DMS153 (cell line): ENCODE measurements at places on chromosomes 3 and 15.

DNA sequence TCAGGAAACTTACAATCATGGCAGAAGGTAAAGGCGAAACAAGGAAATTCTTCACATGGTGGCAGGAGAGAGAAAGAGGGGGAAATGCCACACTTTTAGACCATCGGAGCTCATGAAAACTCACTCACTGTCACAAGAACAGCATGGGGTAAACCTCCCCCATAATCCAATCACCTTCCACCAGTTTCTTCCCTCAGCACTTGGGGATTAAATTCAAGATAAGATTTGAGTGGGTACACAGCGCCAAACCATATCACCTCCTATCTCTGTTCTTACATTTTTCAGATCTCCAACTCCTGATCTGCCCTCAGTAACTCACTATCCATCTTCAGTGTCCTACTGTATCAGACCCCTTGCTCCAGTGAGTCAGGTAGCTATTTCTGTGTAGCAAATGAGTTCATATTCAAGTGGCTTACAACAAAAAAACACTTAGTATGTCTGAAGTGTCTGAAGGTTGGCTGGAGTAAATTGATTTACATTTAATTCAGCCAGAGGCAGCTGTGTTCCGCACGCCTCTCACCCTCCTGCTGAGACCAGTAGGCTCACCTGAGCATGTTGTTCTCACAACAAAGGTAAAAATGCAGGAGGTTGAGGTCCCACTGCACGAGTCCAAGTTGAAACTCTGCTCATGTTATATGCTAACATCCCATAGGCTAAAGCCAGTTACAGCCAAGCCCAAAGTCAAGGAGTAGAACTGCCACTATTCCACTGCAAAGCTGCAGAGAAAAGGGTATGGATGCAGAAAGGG lies 180.7 kb upstream of the LMCD1 start:
- no peak for DNase-seq

DNA sequence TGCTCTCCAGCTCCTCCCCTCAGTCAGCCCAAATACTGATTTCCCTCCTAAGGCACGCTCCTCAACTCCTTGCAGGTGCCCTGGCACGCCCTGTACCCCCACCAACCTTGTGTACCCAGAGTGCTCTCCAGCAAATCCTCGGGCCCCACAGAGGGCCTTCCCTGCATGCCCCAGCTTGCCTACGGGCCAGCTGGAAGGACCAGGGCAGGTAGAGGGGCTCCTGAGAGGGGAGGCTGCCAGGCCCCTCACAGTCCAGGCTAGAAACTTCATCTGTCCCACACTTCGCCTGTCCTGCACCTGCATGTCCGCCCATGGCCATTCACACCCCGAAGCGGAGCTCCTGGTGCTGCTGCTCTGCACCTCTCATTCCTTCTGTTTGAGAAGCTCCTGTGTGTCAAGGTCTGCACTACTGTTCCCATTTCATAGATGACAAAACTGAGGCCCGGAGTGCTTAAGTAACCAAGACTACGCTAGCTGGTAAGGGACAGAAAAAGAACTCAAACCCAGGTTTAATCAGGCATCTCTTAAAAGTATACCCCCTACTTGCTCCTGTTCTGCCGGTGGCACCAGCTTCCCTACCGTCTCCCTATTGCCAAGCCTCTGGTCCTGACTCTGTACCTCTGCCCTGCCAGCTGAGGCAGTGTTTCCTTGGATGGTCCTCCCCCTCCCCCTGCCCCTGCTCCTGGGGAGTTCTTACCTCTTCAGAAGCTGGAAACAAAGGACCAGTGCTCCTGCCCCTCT lies 35.6 kb downstream of the ZXDC start:
- no peak for DNase-seq

DNA sequence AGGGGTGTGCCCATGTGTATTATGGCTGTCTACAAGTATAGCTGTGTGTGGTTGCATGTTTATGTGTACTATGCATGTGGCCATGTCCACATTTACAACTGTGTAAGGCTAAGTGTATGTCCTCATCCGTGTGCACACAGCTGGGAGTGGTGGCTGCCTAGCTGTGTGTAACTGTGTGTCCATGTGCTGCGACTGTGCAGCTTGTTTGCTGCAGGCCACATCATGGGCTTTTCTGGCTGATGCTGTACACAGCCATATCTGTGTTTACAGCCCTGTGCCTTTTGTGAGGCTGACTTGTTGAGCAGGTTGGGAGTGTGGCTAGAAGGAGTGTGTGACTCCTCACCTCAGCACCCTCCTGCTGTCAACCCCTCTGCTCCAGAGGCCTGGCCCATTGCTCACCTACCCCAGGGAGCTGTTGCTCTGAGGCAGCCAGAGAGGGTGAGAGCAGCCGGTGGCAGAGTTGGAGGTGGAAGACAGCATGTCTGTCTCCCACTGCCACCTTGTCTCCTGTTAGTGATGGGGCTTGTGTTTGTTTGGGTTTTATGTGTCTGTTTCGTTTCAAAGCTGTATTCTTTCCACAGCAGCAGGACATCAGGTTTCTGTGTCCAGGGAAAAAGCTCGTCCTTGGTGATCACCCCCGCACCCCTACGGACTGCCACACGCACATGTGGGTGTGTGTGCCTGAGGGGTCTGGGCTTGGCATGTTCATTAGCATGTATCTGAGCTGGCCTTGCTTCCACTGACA lies 1.4 kb upstream of the GRM2 start:
- no peak for DNase-seq

GRCh38 chr15:35289024-35289617 lies 204.0 kb upstream of the NANOGP8 start:
- no peak for DNase-seq

GRCh38 chr3:132362329-132362728 lies 45.1 kb downstream of the ACP3 start:
- DNase-seq: no peak

DNA sequence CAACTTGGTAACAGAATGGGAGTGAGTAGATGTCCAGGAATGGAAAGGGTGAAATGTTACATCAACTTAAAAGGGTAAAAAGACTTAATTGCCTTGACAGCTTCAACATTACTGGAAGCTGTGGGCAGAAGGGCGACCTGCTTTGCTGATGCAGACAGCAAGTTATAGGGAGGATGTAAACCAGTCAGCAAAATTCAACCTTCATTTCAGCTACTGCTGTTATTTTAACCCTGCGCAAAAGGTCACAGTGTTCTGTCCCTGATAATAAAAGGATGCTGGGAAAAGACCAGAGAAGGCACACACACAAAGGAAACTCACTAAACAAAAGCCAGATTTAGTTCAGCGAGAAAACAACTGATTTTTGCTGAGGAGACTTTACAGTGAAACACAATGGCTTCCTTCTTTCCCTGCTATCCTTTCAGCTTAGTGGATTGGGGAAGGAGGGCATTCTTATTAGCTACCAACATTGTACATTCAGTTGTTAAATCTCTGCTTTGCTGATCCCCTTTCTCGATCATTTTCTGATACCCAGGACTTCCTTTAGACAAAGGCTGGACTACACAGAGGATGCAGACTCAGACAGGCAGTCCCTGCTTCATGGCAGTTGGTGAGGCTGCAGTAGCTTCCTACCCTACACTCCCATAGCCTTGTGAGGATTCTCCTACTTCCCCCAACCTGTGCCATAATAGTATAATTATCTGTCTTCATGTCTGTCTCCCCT lies 62.0 kb downstream of the P3H2 start:
- no peak for DNase-seq

- no peak for DNase-seq
These were observed 66.6 kb downstream of the NCEH1 start for GRCh38 chr3:172644258-172644657.

- no peak for DNase-seq
These were observed 9.5 kb downstream of the SYNPR start for GRCh38 chr3:63287610-63288009.

- no peak for DNase-seq
These were observed 9.8 kb upstream of the SLC25A36 start for GRCh38 chr3:140931801-140932200.

DNA sequence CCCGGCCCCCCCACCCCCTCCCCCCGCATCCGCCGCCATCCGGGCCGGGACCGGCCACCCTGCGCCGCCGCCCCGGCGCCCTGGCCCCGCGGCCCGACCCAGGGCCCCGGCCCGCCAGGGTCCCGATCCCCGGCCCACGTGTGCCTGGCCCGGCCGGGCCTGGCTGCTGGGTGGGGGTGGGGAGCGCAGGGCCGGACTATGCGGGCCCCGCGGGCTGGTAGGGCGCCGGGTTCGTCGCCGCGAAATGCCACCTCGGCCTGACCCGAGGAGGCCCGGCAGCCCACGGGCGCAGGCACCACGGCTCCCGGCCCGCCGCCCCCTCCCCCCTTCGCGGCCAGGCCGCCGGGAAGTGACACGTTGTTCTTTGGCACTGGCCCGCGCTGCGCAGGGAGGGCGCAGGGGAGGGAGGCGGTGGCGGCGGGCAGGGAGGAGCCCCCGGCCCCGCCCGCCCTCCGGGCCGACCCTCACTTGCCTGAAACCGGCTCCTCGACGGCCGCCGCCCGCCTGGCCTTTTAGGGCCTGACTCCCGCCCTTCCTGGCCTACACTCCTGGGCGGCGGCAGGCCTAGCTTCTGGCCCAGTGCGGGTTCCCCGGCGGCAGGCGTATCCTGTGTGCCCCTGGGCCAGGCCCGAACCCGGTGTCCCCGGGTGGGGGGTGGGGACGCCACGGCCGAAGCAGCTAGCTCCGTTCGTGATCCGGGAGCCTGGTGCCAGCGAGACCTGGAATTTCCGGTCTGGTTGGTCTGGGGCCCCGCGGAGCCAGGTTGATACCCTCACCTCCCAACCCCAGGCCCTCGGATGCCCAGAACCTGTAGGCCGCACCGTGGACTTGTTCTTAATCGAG lies 515 bp downstream of the EIF4G1 start:
- no peak for DNase-seq

- no peak for DNase-seq
These were observed 66.8 kb upstream of the PTX3 start for GRCh38 chr3:157369727-157370421.

DNA sequence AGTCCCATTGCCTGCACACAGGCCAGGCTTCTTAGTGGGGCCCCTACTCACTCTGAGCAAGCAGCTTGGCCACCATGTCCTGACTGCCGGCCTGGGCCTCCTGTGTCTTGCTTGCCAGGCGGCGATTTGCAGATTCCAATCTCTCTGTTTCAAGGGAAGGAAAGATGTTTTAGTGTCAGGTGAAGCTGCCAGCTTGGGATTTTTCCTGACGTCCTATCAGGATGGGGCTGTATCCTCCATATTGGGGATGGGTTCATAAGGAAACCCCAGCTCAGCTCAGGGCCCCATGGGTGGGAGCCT lies 8.5 kb downstream of the AMOTL2 start:
- no peak for DNase-seq

DNA sequence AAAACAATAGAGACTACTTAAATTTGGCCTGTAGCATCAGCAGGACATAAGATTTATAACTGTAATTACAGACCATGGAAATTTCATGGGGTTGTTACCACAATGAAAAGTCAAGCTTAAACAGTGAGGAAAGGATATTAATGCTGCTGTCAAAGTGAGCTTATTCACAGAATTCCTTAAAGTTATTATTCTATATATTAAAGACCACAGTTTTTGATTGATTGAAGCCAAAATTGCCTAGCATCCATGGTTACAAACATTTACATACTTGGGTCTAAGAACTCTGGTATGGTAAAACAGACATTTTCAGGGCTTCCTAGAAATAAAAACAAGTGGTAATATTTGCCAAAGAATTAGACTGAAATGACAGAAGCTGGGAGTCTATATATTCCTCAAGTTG lies 248.6 kb downstream of the ATP8B4 start:
- no peak for DNase-seq

GRCh38 chr3:162629372-162629771 lies 1132.8 kb downstream of the OTOL1 start:
- no peak for DNase-seq

DNA sequence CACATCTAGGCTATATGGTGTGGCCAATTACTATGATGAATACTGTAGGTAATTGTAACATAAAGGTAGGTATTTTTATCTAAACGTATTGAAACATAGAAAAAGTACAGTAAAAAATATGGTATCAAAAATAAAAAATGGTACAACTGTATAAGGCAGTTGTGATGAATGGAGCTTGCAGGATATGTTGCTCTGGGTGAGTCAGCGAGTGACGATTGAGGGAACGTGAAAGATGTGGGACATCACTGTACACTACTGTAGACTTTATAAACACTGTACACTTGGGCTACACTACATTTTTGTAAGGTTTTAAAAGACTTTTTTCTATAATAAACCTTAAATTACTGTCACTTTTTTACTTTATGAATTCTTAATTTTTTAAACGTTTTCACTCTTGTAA lies 10.3 kb downstream of the CTNNB1 start:
- DNase-seq: no peak

DNA sequence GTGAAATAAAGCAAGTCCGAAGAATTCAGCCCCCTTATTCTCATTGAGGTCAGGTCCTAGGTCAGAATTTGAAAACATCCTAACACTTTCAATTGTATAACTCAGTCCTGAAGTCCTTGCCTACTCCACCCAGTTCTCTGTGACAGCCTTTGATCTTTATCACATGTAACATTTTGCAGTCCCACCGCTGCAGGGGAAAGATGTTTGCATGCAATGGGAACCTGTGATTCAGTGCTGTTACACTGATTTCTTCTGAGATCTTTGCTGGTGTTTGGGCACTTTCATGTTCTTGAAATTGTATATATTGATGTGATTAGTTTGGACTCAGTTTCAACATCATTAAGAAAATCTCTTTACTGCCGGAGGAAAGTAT lies 18.0 kb upstream of the SECISBP2L start:
- DNase-seq: no peak

GRCh38 chr3:23356169-23356568 lies 153.0 kb downstream of the UBE2E2 start:
- no peak for DNase-seq

GRCh38 chr15:81959196-81959595 lies 86.6 kb downstream of the MEX3B start:
- no peak for DNase-seq

- no peak for DNase-seq
These were observed 277.5 kb upstream of the P2RY1 start for GRCh38 chr3:152557302-152557999.

GRCh38 chr3:182342252-182342651 lies 451.1 kb upstream of the ATP11B start:
- DNase-seq: no peak

- no peak for DNase-seq
These were observed 169.4 kb upstream of the ZNF385D start for GRCh38 chr3:21920421-21920861.

- no peak for DNase-seq
These were observed 473.1 kb upstream of the UBE2E2 start for GRCh38 chr3:22729981-22730380.

- DNase-seq: no peak
These were observed 302.0 kb downstream of the CHST2 start for GRCh38 chr3:143421556-143421955.

- DNase-seq: no peak
These were observed 12.3 kb downstream of the ISLR start for GRCh38 chr15:74185710-74186348.

GRCh38 chr3:195156286-195156890 lies 114.6 kb downstream of the XXYLT1 start:
- DNase-seq: no peak

DNA sequence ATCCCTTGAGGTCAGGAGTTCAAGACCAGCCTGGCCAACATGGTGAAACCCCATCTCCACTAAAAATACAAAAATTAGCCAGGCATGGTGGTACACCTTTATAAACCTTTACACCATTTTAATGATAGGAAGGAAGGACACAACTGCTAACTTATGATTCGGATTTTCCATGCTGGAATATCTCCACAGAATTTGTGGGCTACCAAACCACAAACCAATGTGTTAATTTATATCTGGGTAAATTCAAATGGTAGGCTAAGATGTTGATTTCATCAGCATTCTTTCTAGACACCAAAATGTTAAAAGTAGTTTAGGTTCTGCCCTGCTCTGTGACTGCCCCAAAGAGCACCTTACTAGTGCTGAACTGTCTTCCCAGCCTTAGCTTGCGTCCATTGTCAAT lies 72.8 kb downstream of the POLQ start:
- DNase-seq: no peak

GRCh38 chr3:177418787-177419186 lies 221.5 kb upstream of the TBL1XR1 start:
- no peak for DNase-seq
